ENCODE measurements at places on chromosomes 16 and 17. TPM values are rescaled to one million over a fixed set of nuclear protein-coding genes. Genes with fewer than 3 reads are reported as not detected.

Gene KRT20
- polyA plus RNA-seq, result not detected

Gene ERN2
- polyA plus RNA-seq, result 0.01 TPM

Gene CACNG1
- polyA plus RNA-seq, result not detected

Gene DNAI2
- polyA plus RNA-seq, result not detected

Gene RNU2-1
- polyA plus RNA-seq, result not detected

Gene ZNF19
- polyA plus RNA-seq, result 0.73 TPM

Gene KRT13
- polyA plus RNA-seq, result 2.8 TPM

Gene PIPOX
- 227 TPM for polyA plus RNA-seq

All from liver (tissue), 10 donors.